ENCODE measurements at places on chromosomes 2 and 18.

DNA sequence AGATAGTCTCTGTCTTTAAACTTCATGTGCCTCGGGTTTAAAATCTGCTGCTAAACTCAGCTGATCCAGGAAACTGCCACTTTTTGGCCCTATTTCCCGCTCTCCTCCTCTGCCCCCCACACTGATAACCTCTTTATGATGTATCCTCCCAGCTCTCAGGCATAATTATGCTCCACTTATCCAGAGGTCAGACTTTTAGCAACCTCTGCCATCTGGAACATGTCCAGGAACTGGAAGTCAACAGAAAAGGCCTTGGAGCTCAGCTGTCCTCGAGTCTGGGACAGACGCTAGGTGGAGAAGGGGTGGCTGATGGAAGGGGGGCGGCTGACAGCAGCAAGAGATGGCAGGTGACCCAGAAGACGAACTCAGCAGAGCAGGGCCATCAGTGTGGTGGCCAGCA is 41.2 kb downstream of the ASAP2 start:
- DNase-seq: no peak

DNA sequence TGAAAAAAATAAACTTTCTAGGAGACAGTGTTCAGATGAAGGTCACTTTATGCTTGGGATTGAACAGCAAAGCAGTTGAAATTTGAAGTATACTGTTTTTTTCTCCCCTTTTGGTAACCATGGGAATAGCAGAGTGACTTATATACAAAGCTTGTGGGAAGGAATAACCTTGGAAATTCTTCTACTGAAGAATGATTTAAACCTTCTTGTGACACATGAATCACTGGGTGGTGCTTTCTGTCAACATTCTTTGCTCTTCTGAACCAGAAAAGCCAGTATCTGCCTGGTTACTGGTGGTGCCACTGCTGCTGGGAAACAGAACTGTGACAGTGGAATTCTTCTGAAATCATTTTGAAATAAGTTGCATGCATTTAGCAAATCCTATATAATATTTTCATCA is 39.4 kb upstream of the RND3 start:
- no peak for DNase-seq

GRCh38 chr2:213566846-213567245 is 282.6 kb downstream of the SPAG16 start:
- DNase-seq: no peak

GRCh38 chr2:55916473-55917049 is 7.0 kb downstream of the EFEMP1 start:
- no peak for DNase-seq

GRCh38 chr2:4465671-4466070 is 762.3 kb downstream of the DCDC2C start:
- no peak for DNase-seq

GRCh38 chr18:12336887-12337286 is 28.8 kb downstream of the TUBB6 start:
- DNase-seq: no peak

DNA sequence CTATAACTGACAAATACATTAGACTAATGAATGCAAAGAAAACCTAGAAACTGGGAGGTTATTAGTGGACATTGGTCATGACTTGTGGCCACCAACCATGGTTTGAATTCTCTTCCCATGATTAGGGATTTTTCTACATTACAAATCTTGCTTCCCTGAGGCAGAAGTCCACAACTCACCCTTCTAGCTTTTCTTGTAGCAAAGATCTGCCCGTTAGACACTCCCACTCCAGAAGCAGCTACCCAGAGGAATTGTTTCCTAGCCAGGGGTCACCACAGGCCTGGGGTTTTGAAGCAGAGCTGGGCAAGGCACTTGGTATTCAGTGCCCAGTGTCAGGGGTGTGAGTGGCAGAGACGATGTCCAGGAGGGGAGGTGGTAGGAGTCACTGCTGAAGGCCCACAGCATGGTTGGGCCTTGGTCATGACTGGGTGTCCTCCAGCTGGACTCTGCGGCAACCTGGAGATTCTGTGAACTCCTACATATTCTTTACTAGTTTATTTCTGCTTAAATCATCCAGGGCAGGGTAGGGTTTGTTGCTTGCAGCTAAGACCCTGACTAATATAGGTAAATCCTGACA is 54.9 kb downstream of the ACTR2 start:
- no peak for DNase-seq

GRCh38 chr2:109173311-109174171 is 44.5 kb downstream of the SH3RF3 start:
- no peak for DNase-seq

DNA sequence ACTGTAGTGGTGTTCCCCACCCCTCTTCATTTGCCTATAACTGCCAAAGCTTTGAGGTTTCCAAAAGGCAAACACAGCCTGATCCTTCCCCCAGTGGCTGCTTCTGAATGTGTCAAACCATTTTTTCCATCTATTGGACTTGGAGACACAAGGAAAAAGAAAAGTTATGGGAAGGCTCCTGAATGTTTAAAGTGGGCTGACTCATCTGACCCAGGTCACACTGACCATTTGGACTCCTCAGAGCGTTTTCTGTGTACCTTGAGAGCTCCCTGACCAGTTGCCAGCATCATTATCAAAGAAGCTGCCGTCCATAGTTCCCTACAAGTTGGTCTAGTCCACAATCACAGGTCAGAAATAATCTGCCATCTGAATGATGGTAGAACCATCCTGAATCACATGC is 123.4 kb upstream of the COL3A1 start:
- DNase-seq: no peak

DNA sequence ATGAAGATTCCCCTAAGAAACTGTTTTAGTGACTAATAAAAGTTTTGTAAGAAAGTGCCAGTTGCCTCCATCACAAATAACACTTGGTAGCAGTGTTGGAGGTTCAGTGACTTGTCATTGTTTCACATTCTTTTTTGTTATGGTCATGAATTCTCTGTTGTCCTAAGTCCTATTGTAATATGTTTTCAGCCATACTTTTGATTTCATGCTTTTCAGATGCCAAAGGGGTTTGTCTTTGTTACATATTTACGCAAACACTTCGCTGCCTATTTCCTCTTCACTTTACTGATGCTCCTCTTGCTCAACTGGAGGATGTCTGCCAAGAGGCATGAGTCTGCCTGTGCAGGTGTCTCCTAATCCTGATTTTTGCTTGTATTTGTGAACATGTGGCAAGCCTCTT is 66.6 kb downstream of the PHLPP1 start:
- no peak for DNase-seq

DNA sequence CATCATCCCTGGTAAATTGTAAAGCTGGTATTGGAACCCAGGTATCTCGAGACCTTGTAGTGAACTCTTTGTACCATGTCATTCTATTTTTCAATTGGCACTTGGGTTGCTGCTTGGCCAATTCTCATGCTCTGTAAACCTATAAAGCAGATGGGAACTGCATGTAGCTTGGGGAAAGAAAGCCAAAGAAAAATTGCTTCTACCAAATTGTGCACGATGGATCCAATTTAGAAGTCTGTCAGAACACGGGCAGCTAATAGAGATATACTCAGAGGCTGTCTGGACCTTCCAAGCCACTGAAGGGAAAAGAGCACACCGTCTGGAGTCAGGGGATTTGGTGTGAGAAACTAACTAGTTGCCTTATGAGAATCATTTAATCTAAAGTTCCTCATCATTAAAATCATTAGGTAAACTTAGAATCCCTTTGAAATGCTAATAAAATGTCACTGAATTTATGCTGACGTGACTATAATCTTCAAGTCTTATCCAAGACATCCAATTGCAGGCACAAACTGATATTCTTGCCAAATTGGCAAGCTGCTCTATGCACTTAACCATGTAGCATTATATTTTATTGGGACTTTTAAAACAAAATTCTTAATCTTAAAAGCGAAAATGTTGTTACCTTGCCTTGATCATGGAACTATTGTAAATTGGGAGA is 206.8 kb downstream of the DCC start:
- no peak for DNase-seq

GRCh38 chr2:39728941-39729351 is 50.1 kb downstream of the THUMPD2 start:
- no peak for DNase-seq

DNA sequence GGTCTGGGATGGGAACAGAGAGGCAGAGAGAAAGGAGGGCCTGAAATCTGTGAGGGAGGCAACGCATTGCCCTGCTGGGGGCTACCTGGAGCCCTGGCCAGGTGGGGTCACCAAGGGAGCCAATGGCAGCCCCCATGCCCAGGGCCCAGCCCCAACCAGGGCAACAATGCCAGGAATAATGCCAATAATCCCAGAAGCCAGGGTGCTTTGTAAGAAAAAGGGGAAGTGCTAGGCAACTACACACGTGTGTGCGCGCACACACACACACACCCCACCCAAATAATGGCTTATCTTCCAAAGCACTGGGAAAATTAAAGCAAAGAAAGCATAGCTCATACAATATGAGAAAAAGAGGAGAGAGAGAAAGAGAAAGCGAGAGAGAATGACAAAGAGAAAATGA is 7.0 kb upstream of the CLEC4F start:
- no peak for DNase-seq

DNA sequence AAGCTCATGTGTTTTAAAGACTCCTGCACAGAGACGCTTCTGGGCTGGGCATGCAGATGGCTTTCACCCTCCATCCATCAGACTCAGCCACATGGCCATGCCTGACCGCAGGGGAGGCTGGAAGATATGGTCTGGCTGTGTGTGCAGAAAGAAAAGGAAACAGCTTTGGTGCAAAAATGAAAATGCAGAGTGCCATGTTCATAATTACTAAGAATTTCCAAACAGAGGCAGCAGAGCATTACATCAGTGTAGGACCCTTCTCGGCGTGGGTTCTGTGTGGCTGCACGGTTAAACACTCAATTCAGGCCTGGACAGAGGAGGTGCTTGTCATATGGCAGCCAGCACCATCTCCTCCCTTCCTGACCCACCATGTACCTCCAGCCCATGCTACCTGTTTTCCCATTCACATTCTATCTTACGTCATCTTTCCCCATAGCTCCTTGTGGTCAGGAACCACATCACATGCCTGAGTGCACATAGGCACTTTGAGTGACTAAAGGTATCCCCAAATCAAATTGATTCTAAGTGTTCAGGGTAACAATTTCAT is 200.3 kb upstream of the ID2 start:
- DNase-seq: no peak

- DNase-seq: no peak
Measured at GRCh38 chr2:42793334-42794270, 1.2 kb upstream of the HAAO start.

GRCh38 chr2:237407700-237408099 is 6.3 kb downstream of the COL6A3 start:
- DNase-seq: no peak

DNA sequence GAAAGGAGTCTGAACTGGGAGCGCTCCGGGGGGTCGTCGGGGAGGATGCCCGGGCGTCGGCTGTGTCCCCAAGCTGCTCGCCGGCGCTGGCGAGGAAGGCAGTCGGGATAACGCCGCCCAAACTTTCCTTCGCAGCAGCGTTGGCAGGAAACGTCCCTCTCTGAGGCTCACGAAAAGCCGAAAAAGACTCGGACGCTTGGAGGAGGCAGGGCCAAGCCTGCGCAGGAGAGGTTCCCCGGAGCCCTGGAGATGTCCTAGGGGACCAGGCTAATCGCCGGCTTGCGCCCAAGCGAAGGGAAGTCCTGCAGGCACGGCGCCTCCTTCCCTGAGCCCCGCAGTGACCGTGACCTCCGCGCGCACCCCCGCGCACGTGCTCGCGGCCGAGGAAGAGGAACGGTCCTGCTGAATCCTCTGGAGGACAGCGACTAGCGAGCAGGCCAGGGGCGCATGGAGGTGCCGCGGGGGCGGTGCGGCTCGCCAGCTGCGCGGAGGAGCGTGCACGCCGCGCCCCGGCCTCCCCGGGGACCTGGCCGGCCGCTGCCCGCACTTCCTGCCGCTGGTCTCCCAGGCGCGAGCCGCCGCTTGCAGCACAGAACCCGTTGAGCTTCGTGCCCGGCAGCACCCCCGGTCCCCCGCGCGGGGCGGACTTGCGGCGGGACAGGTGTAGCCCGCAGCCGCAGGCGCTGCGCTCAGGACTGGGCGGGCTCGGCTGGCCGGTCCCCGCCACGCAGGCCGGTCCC is at the start of gene SH3RF3:
SH3RF3 (plus strand) TSS at position 590 of the 740 bp plus-strand sequence.
- no peak for DNase-seq

DNA sequence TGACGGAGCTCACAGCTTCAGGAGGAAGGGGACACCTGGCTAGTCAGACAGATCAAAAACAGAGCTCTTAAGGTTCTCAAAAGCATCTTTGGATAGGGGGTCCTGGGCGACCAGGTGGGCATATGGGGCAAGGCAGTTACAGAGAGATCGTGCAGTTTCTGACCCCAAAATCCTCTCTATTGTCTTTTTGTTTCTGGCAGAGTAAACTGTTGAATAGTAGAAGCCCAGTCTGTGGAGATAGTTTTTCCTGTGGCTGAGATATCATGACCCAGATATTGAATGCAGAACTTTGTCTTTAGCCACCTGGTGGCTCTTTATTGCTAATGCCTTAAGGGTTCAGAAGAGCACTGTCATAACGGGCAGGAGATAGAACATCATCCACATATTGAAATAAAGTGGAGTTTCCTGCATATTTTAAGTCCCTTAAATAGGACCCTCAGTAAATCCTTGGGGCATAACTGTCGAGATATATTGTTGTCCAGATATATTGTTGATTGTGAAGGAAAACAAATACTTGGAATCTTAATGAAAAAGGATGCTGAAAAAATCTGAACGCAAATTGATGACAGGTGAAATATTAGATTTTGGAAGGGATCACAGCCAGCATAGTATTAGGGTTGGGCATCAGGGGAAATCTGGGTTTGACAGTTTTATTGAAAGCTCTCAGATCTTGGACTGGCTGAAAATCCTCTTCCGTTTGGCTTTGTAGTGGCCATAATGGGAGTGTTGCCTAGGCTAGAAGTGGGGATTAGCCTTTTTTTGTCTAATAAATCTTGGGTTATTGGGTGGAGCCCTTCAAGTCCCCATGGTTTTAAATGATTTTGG is 14.1 kb upstream of the ZDBF2 start:
- no peak for DNase-seq

GRCh38 chr2:227799202-227799601 is 14.4 kb upstream of the CCL20 start:
- DNase-seq: no peak

DNA sequence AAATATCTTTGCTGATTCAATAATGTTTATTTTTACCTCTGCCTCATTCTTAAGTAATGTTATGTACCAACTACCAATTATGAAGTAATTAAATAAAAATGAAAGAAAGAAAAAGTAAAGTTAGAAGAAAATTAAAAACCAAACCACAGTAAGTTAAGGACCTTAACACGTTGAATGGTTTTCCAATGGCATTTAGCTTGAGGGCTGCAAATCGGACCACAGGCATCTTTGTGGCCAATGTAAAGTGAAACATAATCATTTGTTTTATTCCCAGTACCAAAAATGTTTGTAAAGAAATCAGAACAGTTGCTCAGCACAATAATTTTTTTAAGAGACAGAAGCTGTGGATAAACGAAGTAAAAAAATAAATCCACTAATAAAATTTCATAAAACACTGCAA is 1455.5 kb upstream of the ZEB2 start:
- no peak for DNase-seq

- DNase-seq: no peak
Measured at GRCh38 chr2:69375494-69376353, 11.3 kb downstream of the GFPT1 start.

DNA sequence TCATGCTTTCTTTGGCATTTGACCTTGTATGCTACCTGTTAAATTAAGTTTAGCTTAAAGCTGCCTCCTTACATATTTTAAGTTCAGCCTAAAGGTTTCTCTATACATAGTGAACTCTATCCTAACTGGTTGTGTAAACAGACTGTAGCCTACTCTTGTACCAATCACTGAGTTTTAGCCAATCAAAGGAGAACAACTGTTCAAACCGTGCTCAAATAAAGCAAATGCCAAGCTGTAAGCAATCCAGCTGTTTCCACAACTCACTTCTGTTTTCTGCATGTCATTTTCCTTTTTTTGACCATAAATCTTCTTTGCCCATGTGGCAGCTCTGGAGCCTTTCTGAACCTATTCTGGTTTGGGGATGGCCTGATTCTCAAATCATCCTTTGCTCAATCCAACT is 1603.8 kb upstream of the ACVR2A start:
- no peak for DNase-seq
